ENCODE measurements at places on chromosomes 3 and 15.

DNA sequence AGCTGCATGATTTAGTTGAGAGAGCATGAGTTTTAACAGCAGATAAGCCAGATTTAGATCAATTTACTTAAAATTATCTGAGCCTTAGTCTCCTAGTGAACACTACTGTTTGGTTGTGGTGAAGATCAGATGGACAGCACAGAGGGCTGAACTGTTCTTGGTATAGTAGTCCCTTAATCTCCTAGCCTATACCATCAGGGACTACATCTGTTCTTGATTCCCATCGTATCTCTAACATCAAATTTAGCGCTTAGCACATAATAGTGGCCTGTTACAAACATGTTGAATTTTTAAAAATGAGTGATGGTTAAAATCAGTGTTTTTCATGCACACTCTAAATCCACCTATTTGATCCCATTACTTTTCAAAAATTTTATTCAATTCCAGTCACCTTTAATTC, 507.7 kb downstream of the GRM7 start:
- no peak for DNase-seq

GRCh38 chr3:10285272-10286132, 7.2 kb downstream of the GHRL start:
- no peak for DNase-seq

GRCh38 chr3:156728267-156728985, 54.0 kb downstream of the TIPARP start:
- peak; percentile 26 for DNase-seq

DNA sequence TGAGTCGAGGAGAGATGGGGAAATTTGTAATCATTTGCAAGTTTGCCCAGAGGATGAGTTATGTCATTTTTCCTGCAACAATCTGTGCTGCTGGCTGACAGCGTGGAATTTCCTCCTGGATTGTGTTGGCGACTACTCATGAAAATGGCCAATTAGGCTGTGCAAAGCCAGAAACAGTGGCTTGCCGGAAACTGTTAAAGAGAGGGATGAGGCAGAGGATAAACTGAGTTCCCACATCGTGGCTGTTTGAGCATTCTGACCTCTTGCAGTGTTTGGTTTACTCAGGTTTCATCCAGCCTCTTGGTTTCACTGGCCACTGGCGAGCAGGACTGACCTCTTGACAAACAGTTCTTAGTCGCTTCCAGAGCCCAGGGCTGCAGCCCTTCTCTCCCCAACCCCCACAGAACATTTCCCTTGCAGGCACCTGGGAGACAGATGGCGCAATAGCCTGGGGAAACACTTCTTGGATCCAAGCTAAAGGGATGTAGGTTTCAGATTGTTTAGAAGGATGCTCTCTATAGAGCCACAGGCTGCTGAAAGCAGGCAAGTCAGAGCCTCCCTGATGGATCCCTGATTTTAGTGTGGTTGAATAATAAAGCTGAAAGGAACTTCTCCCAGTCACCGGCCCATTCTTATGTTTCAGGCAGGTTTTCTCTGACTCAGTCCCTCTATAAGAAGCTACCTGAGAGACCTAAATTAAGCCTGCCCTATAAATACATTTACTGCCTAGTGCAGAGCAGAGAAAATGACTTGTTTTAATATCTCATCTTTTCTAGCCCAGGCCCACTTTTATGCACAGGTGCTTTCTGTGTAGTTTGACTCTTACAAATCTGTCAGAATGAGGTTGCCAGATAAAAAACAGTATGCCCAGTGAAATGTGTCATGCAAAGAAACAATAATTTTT, 92.8 kb upstream of the UBE2E1 start:
- DNase-seq: peak; percentile 39

DNA sequence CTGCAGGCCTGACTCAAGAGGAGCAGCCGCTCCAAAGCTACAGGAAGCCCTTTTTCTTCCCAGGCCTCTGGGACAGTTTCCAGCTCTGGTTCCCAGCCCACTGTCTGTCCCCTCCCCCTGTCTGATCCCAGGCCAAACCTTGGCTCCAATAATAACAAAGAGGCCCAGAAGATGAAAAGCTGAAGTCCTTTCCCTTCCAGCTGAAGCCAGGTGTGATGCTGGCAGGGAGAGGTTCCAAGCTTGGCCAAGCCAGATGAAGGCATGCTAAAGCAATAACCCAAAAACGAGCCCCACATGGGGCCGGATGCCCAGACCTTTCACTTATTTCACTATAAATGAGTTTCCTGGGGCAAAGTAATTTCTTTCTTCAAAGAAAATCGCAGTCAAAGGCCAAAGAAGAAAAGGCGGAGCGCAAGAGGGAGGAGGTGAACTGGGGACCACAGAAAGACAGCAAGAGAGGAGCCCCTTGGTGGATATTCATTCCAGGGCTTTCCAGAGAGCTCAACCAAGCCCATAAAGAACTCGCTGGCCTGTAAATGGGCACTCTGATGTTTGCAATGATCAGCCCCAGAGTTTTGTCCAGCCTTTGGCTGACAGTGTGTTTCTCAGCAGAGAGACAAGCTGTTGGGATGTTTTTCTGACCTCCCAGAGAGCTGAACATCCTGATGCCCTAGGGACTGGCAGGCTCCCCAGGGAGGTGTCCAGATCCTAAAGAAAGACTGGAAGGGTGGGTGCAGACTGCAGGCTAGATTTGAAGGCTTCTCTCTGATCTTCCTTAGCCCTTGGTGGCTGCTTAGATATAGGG, 157.6 kb downstream of the UACA start:
- peak; percentile 58 for DNase-seq

DNA sequence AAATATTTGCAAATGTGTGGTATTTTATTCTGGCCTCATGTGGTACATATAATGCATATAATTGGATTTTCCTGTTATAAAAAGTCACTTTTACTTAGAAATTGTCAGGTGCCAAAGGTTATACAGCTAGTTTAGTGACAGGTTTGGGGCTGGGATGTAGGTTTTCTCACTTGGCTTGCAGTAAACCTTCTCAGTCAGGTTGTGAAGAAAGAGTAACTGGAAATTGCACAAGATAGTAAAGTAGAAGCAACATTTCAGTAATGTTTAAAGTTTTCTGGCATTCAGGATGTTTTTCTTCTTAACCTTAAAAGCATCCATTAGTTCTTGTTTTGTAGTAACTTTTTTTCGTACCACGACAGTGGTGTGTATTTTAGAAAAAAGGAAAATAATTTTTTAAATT, 53.9 kb downstream of the MEF2A start:
- DNase-seq: no peak

DNA sequence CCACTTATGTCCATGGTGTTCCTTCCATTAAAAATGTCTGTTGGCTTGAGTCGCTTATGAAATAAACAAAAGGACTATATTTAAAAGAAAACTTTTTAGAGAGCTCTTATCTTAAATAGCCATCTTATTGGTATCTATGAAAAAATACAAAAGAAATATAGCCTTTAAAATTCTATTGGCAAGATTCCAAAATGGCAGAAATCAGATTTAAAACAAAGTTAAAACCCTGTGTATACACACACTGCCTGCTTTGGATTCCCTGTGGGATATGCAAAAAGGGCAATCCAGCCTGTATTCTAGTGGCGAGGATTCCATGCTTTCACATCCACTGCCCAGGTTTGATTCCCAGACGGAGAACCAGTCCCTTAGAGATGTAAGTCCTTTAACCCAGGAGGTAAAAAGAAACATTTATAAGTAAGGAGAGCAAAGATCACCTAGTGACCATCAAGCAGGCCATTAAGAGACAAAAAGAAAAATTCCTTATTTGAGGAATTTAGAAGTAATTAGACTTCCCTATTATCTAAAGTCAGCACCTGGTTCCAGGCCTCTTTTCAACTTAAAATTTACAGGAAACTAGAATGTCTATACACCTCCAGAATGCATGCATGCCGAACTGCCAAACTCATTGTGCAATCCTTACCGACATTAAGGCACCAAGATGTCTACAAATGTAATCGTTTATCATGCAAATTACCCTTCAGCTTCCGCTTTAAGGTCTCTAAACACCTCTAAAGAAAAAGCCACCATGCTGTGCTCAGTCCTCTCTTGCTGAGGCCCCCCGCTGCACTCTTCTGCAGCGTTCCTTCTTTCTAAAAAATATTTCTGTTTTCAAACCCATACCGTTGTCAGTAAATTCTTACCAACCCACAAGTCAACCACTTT, 69.6 kb upstream of the STRIT1 start:
- DNase-seq: no peak
